Stimulated activated naive CD8-positive, alpha-beta T cell treated with anti-CD3 and anti-CD28 coated beads, Interleukin-15, Interleukin-2, amounts not matched to agents 100 U/mL and 50 U/mL, for 24 hours (primary cell): ENCODE measurements at places on chromosomes 13 and 19.

DNA sequence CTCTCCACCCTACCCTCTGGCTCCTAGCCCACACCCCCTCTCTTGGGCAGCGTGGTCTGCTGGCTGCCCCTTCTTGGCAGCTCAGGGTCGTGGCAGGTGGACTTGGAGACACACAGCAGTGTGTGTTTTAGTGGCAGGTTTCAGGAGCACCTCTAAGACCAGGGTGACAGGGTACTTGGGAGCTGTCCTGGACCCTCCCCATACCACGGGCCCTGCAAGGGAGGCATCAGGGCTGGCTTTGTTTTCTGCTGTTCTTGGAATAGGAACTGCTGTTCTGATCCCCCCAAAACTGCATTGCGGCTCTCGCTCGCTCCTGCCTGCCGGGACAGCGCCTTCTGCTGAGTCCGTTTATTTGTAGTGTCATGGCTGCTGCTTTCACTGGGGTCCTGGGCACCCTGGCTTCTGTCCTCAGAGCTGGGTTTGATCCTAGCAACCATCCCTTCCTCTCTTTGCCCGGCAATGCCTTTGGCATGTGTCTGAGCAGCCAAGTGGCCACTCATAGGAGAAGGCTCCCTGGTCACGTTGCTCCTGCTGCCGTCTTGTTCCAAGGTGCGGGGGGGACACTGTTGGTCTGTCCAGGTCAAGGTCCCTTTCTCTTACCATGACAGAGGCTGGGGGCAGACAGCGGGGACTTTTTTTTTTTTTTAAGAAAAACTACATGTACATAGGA is 12.1 kb downstream of the COMP start:
- no peak for DNase-seq

DNA sequence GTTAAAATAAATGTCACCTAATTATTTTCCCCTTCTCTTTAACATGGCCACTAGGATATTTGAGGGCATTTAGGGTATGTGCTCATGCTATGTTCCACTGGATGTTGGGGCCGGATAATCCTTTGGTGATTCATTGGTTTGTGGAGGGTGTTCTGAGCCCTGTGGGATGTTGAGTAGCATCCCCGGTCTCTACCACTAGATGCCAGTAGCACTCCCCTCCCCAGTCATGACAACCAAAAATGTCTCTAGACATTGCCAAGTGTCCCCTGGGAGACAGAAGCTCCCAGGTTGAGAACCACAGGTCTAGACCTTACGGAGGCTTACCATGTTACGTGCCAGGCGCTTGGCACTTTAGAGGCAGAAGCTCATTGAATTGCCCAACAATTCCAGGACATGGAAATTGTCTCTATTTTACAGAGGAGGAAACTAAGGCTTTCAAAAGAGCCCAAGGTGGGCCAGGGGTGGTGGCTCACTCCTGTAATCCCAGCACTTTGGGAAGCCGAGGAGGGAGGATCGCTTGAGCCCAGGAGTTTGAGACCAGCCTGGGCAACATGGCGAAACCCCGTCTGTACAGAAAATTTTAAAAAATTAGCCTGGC is 14.1 kb downstream of the SHANK1 start:
- DNase-seq = peak; percentile 55

DNA sequence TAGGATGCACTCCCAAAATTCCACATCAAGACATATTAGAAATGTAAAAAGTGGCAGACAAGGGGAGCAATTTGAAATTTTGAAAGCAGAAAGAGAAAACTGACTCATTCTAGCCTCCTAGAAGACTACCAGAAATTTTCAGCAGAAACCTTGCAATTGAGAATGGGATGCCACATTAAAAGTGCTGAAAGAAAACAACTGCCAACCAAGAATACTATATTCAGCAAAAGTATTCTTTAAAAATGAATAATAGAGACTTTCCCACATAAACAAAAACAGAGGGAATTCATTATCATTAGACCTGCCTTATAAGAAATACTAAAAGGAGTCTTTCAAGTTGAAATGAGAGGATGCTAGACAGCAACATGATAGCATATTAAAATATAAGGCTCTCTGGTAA is 78.3 kb upstream of the HTR2A start:
- no peak for DNase-seq

DNA sequence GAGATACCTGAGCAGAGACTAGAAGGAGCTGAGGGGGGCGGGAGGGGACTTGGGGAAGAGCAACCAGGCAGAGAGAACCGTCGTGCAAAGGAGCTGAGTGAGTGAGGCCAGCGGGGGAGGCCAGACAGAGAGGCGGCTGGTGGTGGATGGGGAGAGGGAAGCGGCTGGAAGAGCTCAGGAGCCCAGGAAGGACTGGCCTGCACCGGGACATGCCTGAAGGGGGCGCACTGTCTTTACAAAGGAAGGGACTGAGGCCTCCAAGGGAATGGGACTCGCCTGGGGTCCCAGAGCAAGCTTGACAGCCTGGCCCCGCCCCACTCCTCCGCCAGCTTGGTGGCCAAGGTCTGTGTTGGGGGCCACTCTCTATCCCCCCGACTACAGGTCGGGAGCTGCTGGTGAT is 14.9 kb downstream of the ONECUT3 start:
- DNase-seq = no peak

DNA sequence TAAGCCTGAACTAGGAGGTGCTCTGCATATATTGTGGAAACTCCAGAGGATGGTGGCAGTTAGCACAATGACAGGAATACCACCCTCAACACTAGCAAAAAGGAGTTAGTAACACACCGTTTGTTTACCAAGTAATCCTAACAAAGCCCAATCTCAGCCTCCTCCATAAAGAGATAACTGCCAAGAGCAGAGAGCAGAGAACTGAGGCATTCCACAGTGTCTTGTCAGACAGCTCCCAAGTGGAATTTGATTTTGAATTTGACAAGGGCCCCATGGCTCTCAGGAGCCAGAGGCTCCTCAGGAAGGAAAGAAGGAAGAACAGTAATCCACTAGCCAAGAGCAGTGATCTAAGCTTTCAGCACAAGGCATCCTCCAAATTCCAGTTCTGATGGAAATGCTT is 298.6 kb downstream of the DCLK1 start:
- no peak for DNase-seq

- no peak for DNase-seq
Observed at GRCh38 chr13:43364210-43365038, 341.0 kb downstream of the DNAJC15 start.

- DNase-seq = no peak
Observed at GRCh38 chr13:50608370-50608769, 235.1 kb downstream of the DLEU7 start.

GRCh38 chr13:97761796-97762540 is 191.5 kb upstream of the IPO5 start:
- DNase-seq = no peak

DNA sequence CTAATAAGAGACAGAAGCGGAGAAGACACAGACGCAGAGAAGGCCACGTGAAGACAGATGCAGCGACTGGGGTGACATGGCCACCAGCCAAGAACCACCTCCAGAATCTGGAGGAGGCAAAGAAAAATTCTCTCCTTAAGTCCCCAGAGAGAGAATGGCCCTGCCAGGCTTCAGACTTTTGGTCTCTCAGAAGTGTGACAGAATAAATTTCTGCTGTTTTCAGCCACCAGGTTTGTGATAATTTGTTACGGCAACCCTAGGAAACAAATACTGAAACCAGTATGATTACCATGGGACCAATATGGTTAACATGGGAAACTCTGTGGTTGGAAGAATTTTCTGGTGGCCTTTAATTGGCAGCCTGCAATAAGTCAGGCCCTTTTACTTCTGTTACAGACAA is 63.9 kb upstream of the DOCK9 start:
- peak; percentile 22 for DNase-seq

DNA sequence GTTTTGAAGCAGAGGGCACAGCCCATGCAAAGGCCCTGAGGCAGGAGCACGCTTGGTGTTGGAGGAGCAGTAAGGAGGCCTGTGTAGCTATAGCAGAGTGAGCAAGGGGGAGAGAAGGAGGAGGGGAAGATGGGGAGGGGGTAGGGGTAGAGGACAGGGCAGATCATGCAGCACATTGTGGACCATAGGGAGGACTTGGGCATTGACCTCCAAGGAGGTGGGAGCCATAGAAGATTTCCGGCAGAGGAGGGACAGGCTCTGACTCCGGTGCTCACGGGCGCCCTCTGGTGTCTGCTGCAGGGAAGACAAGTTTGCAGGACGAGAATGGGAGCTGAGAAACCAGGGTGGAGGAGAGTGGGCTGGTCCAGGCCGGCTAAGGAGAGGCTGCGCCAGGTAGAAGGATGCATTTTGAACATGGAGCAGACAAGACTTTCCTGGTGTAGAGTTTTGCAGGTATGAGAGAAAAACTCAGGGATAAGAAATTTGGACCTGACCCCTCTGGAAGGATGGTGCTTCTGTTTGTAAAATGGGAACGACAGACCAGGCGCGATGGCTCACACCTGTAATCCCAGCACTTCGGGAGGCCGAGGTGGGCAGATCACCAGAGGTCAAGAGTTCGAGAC is 13.7 kb upstream of the CREB3L3 start:
- DNase-seq = peak; percentile 95

DNA sequence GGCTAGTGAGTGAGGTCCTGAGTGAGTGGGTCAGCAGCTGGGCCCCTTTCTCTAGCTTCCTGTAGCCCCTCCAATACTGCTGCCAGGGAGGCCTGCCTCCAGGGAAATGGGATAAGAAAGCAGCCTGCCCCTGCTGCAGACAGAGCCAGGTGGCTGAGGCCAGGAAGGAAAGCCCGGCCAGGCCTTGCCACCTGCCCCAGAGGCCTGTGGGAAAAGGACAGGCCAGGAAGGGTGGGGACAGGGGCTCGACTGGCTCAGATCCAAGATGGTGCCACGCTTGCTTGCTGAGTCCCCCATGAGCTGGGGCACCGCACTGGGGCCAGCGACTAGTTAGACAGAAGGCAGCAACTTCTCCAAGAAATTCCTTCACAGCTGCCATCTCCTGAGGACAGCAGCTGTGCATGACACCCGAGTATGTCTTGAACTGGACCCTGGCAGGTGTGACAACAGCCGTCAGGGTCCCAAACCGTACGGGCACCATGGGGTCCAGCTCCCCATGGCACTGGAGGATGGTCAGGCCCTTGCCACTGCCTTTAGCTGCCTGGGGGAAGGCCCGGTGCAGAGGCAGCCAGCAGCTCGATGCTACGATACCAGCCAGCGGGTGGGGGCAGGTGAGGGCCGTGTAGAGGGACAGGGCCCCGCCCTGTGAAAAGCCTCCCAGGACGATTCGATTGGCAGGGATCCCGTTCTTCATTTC is 5.1 kb upstream of the PRR36 start:
- DNase-seq = no peak

DNA sequence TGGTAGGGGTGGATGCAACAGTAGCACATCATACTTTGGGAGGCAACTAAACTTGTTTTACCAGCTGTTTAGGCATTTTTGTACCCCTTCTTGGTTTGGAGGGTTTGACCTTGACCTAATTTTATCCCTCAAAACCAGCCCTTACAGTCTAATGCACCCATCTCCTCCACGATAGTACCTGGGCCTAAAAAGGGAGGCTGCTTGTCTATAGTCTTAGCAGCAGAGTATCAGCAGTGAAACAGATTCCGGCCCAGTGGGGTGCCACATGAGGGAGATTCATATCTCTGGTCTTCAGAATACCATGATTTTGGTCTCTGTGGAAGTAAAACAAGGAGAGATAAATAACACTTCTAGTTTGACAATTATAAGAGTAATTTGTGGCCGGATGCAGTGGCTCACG is 39.5 kb upstream of the ATP12A start:
- DNase-seq = no peak

DNA sequence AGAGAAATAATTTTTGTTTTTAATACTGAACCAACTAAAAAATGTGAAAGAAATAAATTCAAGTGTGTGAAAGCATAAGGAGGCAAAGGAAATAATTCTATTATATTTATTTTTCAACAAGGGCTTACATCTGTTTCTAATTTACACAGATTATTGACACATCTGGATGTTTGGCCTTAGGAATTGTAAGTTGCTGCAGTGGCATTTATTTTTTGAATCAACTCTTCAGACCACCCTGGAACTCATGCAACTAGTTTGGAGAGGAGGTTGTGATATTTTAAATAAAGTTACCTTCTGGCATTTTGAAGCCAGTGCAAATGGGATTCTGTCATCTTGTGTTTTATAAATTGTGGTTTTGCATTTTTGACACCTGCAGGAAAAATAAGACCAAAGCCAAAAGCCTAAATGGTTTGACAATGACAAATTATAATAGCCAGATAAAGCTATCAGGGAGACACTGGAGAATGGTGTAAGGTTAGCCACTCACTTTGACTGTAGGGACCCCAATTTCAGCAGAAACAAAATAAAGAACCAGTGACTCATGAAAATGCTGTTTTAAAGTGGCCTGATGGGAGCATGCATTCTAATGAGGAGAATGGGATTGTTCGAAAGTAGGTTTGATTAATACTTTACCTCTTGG is 192.9 kb downstream of the KLF5 start:
- DNase-seq = no peak

- DNase-seq = no peak
Observed at GRCh38 chr19:14553042-14553938, 18.6 kb downstream of the NDUFB7 start.

- DNase-seq = peak; percentile 67
Observed at GRCh38 chr13:98466634-98467236, 110.2 kb downstream of the STK24 start.

DNA sequence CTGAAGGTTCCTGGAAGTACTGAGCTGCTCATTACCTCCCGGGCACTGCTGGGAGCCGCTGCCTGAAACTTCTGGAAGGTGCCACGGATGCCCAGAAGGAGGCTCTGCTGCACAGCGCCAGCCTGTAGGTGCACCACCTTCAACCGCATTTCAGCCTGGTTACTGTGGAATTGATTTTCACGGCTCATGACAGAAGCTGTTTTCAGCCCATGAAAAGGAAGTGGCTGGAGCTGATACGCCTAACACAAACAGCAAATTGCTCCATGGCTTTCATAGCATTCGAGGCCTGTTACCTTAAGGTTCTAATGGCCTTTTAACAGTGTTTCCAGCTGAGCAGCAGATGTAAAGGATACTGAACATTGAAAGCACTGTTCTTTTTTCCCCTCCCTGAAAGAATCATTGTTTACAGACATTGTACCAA is 22.0 kb downstream of the GPC6 start:
- no peak for DNase-seq

DNA sequence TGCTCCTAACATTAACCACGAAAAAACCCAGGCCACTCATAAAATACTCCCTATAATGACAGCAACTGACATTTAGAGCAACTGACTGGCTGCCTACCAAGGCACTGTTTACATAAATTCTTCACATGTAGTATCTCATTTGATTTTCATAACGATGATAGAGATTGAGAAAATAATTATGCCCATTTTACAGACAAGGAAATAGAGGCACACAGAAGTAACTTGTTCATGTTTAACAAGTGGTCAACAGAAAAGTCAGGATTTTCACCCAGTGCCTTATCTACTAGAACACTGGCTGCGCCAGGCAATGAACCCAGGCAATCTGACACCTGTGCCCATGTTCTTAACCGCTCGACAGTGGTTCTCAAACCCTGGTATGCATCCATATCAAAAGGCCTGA is 6.3 kb downstream of the ZNF45 start:
- no peak for DNase-seq

- DNase-seq = no peak
Observed at GRCh38 chr13:111913761-111914140, 153.2 kb upstream of the SOX1 start.
